SHP77 treated with DMSO at 0.1 percent for 48 hours (cell line): ENCODE measurements at places on chromosomes 2 and 18.

DNA sequence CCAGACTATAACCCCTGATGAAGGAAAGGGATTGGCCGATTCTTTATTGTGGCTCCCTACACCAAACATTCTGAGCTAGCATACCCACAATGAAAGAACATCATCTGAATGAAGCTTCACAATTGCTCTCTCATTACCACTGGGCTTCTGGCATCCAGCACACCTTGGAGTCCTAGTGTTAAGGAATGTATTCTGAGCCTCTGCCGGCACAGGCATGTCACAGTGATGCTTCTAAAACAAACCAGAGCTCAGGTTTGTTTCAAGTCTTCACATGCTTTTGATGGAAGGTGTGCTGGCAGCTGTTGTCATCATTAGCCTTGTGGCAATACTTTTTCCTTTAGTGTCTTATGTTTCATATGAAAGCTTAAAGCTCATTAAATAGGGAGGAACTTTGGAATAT is 76.3 kb upstream of the RBBP8 start:
- no peak for DNase-seq

DNA sequence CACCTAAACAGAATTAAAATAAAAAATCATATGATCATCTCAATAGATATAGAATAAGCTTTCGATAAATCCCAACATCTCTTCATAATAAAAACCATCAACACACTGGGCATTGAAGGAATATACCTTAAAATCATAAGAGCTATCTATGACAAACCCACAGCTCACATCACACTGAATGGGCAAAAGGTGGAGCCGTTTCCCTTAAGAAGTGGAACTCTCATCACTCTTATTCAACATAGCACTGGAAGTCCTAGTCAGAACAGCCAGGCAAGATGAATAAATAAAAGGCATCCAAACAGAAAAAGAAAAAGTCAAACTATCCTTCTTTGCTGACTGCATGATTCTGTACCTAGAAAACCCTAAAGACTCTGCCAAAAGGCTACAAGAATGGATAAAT is 510.3 kb downstream of the ZNF804A start:
- DNase-seq = no peak

DNA sequence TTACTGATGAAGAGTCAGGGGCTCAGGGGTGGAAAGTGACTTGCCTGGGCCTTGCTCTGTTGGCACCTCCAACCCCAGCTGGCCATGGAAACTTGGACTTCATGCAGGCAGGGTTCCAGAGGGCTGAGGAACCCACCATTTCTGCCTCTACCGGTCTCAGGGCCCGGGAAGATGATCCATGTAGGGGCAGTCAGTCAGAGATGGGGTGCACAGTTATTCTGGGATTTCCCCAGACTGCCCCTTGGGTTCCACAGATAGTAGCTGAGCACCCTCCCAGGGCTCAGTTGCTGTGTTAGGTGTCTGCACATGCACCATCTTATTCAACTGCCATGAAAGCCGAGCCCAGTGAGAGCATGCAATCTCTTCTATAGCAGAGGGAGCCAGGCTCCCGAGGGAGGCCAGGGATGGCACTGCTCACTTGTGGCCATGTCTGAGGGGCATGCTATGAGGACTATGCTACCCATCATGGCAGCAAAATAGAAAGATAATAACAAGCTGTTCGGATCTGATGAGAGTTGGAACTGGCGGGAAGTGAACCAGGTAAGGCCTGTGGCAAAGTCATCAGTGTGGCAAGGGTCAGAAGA is 37.3 kb downstream of the RHOB start:
- DNase-seq = no peak

DNA sequence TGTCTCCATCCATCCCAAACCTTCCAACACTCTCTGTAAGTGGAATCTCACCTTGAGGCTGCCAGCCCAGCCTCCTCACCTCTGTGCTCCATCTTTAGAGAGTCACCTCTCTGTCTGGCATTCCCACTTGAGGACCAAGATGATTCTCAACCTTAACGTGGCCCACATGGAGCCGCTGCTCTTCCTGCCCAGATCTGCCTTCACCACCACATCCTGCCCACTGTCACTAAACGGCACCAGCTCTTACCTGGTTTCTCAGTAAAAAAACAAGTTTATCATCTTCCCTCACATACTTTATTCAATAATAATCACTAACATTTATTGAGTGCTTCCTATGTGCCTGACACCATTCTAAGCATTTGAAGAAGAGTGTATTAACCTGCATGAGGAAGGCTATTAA is 80.4 kb downstream of the NEDD4L start:
- no peak for DNase-seq

DNA sequence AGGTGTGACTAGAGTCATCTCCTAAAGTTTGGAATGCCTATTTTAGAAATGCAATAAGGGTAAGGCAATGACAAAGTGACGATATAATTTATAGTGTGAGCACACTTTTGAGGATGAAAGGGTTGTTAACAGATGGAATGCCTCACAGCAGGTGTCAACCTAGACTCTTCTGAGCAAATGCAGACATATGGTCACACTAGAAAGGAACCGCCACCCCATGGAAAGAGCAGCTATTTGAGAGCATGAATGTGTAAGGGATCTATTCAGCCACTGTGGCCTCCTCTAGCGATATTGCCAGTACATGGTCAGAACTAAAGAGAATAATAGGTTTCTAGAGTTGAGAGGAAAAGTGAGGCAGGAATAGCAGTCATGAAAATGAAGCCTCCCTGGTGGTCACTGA is 18.5 kb downstream of the DSG2 start:
- DNase-seq = no peak

GRCh38 chr2:40282428-40282827 is 169.5 kb downstream of the SLC8A1 start:
- no peak for DNase-seq

DNA sequence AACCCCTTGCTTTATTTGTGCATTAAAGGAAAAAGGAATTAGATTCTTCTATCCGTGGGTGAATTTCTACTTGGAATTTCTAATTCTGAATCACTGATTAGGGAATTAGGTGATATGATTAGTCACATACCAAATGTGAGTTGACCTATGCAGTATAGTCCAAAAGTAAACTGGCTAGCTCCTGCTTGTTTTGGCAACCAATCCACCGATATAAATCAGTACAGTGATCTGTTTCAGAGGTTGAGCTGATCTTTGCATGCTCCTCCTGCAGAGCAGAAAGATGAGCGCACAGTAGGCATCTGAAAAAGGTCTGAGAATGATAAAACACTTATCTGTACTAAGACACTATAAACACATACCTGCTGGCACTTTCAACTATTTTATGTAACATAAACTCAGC is 86.6 kb downstream of the LRP1B start:
- no peak for DNase-seq

DNA sequence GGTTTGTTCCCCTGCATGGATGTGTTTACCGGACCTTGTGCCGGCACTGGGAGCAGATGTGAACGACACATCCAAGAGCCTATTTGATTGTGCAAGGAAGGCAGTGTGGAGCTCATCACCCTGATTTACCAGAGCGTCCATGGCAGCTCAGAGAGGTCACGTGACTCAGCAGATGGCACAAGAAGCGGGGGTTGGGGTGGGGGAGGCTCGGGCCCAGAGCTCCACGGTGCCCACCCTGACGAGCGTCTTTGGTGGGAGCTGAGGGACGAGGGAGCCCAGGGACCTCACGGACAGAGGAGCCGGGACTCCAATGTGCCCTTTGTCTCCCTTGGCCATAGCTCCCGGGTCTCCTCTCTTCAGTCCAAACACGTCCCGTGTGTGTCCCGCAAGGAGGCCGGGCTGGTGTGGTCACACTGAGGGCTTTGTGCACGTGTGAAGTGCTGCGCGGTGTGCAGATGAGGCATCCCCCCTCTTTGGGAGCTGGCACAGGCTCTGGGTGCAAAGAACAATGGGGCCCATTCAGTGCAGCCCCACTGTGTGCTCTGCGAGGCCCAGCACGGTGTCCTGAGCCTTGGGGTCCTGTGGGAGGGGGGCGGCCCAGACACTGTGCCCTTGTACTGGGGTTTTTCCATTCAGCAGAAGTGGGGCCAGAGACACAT is 15.5 kb downstream of the KCNIP3 start:
- DNase-seq = no peak

GRCh38 chr2:216119986-216120385 is 10.8 kb downstream of the XRCC5 start:
- DNase-seq = no peak

- DNase-seq = no peak
Observed at GRCh38 chr2:159872353-159872752, 74.3 kb upstream of the CD302 start.

DNA sequence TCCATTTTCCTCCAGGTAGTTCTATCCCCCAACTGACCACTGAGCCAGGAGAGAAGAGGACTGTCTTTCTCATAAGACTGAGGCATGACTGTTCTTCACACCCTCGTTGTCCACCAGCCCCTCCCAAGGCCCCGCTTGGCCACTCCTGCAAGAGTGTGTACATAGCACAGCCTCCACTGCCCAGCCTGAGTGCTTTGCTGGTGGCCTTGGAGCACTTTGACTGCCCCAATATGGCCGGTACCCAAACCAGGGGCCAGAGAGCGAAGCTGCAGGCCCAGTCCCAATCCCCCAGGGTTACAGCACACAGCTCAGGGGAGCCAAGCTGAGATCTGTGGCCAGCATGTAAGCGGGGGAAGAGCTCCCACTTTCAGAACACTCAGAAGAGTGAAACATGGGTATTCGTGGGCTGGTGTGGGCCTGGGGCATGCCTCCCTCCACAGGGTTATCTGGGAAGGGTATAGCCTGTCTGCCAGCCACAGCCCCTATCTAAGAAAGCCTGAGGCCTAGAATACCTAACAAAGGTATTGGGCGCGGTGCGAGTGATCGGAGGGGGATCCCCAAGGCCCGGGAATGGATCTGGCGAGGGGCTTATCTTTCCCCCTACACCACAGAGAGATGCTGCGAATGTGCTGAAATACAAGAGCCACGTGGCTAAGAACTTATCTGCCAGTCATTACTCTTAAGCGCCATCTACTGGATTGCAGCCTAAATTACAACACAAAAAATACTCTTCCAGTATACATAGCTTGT is 163.8 kb downstream of the WDPCP start:
- peak; percentile 36 for DNase-seq

DNA sequence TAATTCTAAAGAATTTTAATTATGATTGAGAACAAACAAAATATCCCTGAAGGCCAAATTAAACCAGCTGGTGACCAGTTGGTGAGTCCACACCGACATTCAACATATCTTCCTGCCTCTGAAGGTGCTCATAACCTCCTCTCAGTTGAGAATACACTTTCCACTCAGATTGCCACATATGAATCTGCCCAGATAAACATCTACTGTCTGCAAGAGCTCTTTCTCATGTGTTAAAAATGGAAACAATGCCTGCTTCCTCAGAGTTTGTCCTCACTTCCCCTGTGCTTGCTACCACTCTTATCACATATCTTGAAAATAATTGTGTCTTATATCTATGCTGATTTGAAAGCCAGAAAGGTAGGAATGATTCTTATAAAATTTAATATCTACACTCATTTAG is 177.7 kb upstream of the GULP1 start:
- no peak for DNase-seq
